Mesothelial cell of epicardium (in vitro differentiated cells): ENCODE measurements at places on chromosomes 4 and X.

- no peak for DNase-seq
These were observed 226.4 kb downstream of the MAGEB5 start for GRCh38 chrX:26442340-26442739.

- no peak for DNase-seq
These were observed 41.9 kb downstream of the BMP15 start for GRCh38 chrX:50952406-50952805.

GRCh38 chr4:38768968-38769394, 13.8 kb downstream of the TLR10 start:
- no peak for DNase-seq

DNA sequence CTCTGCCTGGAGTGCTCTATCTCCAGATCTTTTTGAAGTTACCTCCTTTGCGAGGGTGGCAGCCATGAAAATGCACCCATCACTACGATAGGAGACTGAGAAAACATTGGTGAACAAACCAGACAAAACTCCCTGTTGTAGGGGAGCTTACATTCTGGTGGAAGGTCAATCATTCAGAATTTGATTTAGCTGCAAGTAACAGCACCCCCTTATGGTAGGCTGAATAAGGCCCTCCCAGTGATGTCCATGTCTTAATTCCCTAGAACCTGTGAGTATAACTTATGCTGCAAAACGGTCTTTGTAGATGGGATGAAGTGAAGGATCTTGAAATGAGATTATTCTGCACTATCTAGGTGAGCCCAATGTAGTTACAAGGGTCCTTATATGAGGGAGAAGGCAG, 5.6 kb upstream of the TEC start:
- no peak for DNase-seq

- no peak for DNase-seq
These were observed 427.9 kb downstream of the STIM2 start for GRCh38 chr4:27288496-27288895.

DNA sequence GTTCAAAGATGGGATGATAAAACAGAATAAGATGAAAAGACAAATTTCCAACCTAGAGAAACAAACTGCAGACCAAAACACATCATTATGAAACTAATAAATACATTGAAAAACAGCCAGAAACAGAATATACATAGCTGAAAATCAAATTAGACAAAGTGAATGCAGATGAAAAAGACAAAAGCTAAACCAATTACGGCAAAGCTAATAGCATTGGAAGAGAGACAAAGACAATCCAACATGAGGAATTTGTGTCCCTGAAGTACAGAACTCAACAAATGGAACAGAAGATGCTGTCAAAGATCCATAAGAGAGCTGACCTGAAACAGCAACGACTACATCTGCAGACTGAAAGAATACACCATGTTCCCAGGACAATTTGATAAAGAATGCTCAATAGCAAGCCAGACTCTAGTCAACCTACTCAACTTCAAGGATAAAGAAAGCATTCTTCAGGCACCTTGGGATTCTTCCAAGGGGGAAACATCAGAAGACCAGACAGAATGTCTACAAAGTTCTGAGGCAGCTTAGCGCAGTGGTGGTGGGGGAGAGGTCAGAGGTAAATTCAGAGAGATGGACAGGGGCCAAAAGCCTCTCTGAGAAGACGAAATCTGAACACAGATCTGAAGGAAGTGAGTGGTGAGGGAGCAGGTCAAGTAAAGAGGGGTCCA, 27.4 kb upstream of the IRAK1 start:
- DNase-seq, result no peak

- no peak for DNase-seq
These were observed 480.0 kb upstream of the HS3ST1 start for GRCh38 chr4:11908712-11909111.

- no peak for DNase-seq
These were observed 45.1 kb downstream of the CHM start for GRCh38 chrX:86002076-86002896.

DNA sequence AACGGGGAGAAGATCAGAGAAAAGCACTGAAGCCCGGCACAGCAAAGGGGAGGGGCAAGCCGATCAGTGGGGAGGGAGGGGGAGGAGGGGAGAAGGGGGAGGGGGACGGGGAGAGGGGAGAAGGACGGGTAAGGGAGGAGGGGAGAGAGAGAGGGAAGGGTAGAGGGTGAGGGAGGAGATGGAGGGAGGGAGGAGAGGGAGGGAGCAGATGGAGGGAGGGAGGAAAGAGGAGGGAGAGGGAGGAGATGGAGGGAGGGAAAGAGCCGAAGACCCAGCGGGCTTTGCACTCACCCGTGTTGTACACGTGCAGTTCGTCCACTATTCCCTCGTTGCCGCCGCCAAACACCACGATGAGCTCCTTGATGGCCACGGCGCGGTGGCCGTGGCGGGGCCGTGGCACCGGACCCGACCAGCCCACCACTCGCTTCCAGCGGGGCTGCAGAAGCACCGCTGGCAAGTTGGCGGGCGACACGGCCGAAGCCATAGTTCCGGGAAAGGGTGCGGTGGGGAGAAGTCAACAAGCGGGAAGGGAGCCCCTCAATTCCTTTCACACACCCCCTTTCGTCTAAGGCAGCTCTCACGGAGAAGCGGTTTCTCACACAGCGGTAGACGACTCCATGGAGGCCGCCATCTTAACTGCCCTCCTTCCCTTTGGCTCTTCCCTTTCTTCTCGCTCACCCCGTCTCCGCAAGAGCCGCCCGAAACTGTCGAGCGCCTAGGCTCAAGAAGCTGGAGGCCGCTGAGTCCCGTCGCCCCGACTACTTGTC, 1.1 kb downstream of the HCFC1 start:
- DNase-seq, result no peak

DNA sequence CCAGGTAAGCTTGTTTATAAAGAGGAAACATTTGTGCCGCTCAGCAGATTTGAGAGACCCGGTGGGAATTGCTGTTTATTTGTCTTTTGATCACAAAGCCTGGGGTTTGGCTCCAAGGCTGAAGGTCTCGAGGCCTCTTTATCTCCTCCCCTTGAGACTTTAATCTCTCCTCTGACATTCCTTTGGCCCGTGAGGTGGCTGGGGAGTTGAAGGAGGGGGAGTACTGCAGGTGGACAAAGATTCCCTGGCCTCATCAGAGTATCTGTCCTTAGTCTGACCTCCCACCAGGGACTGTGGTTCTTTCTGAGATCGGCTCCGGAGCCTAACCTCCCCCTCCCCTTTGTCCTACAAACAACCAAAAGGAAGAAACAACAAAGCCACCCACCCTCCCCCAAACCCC, 216.5 kb downstream of the MID1IP1 start:
- DNase-seq, result no peak
